ENCODE measurements at places on chromosomes 7 and 10.

- no peak for DNase-seq
Observed at GRCh38 chr7:115511330-115511729, 519.2 kb downstream of the TFEC start.

GRCh38 chr10:48545462-48546145, 59.3 kb downstream of the ARHGAP22 start:
- no peak for DNase-seq

GRCh38 chr7:82755705-82756551, 312.4 kb upstream of the CACNA2D1 start:
- DNase-seq: no peak

DNA sequence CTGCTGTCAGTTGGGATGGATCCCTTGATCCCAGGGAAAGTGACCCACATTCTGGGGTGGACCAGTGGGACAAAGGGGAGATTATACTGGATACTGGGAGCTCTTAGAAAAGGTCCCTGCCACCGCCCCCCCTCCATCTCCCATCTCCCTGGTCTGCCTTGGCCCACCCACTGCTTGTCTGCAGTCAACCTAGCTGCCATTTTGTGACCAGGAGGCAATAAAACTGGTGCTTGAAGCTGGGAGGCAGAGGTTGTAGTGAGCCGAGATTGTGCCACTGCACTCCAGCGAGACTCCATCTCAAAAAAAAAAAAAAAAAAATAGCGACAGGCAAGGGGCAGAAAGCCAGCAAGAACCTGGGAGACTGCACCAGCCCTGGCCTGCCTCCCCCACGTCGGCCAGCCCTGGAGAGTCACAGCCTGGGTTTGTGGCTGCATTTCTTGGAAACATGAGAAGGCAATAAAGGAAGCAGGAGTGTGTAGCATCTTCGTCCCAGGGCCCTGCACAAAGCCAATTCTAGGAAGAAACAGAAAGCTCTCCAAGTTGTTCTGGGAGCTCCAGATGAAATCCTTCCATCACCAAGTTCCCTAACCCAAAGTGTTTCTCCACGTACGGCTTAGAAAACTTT, 4.7 kb upstream of the ARPC1B start:
- no peak for DNase-seq

- DNase-seq: peak; percentile 92
Observed at GRCh38 chr10:133261726-133262325, 14.8 kb downstream of the ADAM8 start.

- no peak for DNase-seq
Observed at GRCh38 chr10:103281753-103282152, 4.8 kb downstream of the INA start.

DNA sequence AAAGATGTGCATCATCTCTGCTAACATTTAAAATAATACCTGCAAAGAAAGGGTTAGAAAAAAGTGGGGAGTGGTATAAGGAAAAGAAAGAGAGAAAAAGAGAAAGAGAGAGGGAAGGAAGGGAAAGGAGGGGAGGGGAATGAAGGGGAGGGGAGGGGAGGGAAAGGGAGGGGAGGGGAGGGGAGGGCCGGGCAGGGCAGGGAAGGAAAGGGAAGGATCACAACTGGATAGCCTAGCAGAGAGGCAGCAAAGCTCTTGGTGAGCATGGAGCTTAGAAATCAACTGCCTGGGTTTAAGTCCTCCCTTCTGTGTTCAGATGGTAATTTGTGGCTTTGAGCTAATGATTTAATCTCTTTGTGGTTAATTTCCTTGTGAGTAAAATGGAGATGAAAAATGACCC, 5.4 kb upstream of the FAM237B start:
- DNase-seq: no peak

DNA sequence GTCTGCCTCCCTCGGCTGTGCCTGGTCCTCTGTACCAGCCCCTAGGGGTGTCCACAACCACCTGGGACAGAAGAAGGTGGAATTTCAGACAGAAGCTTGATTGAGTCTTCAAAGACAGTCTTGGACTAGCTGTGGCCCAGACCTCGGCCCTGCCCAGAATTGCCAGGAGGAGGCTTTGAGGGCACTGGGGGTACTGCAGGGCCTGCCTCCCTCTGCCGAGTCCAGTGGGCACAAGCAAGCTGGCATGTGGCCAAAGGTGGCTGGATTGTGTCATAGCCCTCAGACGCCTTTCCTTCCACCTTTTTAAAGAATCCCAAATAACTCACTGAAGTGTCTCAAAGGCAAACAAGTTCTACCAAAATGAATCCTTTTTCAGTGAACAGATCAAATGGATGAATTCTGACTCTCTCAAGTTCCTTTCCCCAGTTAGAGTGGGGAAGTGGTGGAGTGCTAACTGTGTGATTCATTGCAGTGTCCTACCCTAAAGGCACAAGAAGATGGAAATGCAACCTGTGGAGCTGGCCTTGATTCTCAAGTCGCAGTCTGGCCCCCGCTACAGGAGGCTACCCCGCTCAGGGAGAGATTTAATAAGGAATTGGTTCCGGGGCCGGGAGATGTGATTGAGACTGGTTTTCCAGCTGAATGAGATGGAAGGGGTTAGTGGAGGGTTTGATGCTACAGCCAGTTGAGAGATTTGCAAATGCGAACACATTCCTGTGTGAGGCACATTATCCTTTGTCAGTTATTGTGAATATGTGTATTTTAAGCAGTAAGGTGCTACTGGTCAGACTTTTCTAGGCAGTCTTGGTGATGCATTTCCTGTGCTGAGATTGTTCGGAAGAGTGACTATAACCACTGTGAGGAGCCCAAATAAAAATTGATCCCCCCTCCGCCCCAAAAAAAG, 28.8 kb upstream of the SLC26A4 start:
- DNase-seq: no peak

- DNase-seq: no peak
Observed at GRCh38 chr10:30607814-30608213, 21.7 kb downstream of the LYZL2 start.

DNA sequence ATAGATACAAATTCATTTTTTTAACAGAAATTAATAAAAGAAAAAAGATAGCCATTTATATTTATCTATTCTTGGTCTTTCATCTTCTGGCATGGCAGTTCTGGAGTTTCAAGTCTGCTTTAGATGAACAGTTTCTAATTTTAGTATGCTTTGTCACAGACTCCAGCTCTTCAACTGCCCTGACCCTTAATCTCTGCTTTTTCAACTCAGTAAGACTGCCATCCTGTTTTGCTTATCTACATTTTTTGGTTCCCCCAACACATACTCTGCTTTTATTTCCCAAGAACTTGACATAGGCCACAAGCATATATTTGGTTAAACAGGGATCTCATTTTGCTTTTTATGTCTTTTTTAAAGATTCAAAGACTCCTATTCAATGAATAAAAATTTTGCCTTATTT, 309.3 kb upstream of the KCND2 start:
- DNase-seq: no peak

DNA sequence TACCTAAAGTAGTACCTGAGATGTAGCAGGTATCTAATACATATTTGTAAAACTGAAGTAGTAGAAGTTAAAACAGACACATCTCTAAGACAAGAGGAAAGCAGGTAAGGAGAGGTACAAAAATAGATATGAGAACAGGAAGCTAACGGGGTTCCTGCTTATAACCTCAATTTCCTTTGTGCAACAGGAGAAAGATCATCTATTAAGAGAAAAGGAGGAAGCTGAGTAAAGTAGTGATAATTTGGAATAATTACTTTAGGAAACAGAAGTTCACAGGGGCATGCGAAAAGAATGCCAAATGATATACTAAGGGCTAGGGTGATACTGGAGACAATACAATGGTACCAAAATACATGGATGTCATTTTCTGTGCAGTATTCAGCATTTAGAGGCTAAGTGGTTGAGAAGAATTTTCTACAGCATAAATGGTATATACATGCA, 108.7 kb downstream of the NRBF2 start:
- no peak for DNase-seq

DNA sequence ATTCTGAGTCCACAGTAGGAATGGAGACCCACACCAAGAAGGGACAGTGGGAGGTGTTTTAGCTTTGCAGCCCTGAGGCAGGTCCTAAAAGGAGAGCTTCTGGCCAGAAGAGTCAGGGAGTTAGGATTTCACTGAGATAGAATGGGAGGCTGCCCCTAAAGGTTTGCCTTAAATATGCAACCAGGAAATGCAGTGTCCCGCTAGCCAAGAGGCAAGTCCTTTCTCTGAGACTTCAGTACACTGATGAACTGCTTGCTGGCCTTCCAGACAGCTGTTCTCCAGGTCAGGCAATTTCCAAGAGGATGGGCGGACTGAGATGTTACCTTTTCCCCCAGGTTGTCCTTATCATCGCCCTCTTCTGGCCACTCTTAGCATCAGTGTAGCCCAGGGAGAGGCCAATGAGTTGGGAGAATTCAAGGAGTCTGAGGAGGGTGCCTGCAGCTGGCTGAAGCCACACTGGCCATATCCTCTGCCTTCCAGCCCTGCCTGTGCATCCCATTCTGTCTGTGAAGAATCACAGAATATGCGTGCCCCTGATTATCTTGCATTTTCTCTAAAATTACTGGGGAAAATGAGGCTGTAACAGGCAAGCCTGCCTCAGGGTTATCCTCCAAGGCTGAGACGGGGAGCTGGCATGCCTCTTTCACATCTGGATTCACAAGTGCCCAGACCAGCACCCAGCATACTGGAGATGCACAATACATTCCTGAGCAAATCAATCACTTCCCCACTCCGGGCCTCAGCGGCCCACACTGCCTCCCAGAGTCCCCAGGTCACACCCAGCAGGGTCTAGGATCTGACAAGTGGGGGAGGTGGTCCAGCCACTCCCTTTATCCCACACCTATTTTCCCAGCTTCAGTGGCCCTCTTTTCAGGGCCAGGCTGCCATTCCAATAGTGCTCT, 2.4 kb downstream of the TLL2 start:
- peak; percentile 40 for DNase-seq

DNA sequence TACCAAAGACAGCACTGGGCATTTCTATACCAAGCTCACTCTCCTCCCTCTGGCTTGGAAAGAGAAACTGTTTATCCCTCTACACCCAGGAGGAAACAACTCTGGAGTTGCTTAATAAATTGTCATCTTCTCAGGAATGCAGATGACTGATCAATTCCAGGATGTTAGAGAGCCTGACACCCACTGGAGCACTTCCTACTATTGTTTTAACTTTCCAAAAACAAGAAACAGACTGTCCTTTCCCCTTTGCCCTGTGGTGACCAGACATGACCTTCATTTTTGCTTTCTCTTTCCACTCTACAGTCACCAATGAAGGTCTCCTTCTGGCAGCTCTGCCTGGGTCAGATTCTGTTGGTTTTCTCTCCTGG, 19.6 kb downstream of the GIMAP4 start:
- peak; percentile 48 for DNase-seq

- DNase-seq: no peak
Observed at GRCh38 chr7:71486856-71487628, 355.1 kb downstream of the GALNT17 start.

GRCh38 chr7:92823042-92823441, 13.3 kb downstream of the CDK6 start:
- no peak for DNase-seq

DNA sequence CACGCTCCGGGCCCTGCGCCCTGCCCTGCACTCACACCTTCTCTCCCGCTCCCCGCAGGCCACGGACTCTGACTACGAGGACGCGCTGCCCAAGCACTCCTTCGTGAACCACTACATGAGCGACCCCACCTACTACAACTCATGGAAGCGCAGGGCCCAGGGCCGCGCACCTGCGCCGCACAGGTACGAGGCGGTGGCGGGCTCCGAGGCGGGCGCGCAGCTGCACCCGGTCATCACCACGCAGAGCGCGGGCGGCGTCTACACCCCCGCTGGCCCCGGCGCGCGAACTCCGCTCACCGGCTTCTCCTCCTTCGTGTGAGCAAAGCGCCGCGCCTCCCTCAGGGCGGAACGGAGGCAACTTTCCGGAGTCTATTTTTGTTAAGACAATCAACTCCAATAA, 417.0 kb upstream of the FOXK1 start:
- DNase-seq: no peak

DNA sequence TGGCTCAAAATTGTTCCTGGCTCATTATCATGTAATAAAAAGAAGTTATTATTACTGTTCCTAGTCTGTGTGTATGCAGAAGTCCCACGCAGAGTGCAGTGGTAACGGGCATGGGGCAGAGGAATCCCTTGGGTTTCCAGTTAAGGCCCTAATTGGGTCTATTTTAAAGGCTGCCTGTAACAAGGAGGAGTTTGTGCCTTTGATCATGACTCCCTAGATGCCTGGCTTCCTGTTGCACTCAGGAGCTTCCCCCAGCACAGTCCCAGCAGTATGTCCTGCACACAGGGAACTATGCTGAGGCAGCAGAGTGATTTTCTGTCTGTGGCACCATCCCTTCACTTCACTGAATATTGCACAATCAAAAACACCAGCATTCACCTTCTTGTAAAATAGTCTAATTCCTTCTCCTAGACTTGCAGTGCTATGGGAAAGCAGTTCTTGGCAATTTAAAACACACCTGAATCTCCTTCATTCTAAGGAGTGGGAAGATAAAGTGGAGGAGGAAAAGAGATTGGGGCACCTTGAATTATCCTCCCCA, 22.9 kb downstream of the SORCS1 start:
- no peak for DNase-seq

DNA sequence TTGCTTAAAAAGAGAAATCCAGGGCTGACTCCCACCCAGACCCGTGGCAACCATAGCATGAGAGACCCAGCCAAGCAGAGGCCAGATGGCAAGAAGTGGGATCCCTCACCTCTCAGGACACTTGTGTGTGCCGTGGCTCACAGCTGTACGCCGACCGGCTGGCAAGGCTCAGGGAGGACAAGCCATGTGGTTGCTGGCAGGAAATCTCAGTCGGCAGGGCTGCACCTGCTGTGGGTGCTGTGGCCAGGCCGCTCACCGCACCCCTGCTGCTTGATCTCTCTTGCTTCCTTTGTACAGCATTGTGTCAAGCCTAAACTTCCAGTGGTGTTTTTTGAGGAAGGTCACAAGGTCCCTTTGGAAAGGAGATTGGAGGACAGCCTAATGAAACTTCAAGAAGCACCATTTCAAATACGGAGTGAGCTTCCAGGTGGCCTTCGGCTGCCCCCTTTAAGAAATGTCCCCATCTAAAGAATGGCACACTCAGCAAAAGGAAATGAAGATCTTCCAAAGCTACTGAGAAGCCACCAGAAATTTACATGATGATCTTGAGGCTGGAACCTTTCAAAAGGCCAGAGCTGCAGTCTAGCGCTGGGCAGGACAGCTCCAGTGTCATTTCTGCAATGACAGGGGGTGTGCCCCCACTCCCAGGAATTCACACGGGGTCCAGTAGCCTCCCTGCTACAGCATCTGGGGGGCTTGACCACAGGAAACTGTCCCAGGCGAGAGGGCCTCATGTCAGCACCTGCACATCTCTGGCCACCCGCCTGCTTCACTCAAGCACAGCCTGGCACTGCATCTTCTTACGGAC, 409.0 kb upstream of the MGMT start:
- peak; percentile 59 for DNase-seq

- no peak for DNase-seq
Observed at GRCh38 chr7:29990931-29991330, 1.3 kb upstream of the SCRN1 start.

All from activated CD4-positive, alpha-beta memory T cell treated with anti-CD3 and anti-CD28 coated beads for 36 hours (primary cell).